ENCODE measurements at places on chromosomes 11 and 22.

- no peak for DNase-seq
Measured at GRCh38 chr11:71976551-71976950, 22.2 kb upstream of the IL18BP start.

DNA sequence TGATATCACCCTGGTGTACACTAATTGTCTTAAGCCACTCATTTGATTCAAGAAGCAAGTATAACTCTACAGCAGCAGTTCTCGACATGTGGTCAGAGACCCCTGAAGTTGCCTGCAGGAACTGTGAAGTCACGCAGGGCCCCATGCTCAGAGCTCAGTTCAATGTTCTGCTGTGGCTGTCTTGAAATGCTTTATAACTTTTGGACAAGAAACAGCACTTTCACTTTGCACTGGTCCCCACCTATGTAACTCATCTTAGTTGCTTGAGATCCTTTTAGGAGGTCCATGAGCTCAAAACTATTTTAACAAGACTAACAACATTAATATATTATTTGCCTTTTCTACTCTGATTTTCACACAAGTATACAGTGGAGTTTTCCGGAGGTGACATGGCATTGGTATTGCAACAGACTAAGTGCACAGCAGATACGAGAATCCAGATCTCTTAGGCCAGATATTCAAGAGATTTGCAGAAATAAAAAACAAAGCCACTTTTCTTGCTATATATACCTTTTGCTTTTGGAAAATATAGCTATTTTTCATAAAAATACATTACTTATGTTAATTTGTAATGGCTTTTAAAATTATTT, 64.8 kb downstream of the PRR5L start:
- DNase-seq, result no peak

- no peak for DNase-seq
Measured at GRCh38 chr11:41400819-41401382, 58.6 kb downstream of the LRRC4C start.

DNA sequence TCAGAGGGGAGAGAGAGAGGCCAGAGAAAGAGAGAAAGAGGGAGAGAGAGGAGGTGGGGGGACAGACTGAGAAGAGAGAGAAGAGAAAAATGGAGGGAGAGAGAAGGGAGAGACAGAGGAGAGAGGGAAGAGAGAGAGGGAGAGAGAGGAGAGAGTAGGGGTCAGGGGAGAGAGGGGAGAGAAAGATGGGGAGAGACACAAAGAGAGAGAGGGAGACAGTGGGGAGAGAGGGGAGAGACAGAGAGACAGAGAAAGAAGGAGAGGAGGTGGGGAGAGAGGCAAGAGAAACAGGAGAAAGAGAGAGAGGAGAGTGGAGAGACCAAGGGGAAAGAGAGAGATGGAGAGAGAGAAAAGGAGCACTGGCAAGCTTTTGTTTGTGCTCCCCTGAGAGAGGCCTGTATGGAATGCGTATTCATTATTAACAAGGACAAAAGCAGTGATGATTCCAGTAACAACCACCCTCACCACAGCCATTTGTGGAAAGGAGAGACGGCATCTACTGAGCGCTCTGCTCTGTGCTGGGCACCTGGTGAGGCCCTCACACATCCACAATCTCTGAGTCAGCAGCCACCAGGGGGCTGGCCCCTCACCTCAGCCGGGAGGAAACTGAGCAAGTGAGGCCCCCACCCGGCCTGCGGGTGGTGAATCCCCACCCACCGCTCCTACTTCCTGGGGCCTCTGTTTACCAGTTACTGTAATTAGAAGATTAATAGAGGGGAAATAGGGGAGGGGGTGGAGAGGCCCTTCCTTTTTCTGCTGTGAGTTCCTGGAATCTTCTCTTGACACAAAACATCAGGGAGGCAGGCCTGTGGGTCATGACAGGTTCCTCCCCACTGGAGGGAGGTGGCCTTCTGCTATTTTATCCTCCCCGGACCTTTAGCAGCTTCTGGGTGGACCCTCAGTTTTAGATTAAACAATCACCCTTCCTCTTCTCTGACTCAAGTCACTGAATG, 14.6 kb upstream of the MIAT start:
- DNase-seq, result no peak
